NCI-H1417 treated with DMSO at 0.1 percent for 48 hours (cell line): ENCODE measurements at places on chromosomes 2 and 18.
A peak's percentile ranks its signal among the peaks of the same experiment; 100 is the strongest.

- no peak for DNase-seq
Measured at GRCh38 chr2:10490806-10491291, 42.7 kb upstream of the ODC1 start.

DNA sequence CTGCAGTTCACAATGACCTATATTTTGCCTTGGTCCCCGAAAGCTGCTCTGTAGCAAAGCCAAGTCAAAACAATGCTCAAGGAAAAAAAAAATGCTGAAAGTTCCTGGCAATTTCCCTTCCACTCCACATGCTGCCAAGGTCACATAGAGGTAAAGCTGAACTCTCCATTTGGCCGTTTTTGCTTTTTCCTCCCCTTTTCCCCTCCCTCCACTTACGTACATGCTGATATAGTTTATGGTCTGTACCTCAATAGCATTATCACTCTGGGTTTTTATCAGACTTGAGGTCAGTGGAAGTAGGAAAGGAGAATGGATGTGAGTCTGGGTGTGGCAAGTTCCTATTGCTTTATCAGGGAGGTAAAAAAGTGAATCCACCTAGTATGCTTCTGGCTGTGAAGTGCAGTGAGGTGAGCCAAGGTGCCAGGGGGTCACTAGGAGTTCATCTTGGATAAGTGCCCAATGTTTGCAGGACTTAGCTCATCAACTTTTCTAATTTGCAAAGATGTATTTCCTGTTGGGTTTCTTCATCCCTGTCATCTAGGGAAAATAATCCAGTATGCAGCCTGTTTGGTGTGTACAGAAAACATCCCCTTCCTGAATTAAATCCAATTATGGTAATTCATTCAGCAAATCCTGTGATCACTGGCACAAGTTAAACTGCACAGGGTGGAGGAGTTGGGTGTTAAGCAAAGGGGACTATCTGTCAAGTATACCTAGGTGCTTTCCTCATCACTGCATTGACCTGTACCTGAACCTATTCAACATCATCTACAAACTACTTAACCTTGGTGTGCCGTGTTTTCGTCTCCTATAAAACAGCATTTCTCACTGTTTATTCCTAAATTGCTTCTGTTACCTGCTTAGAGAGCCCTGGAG lies 124.3 kb upstream of the CYP26B1 start:
- no peak for DNase-seq

GRCh38 chr2:207952564-207953345 lies 72.6 kb downstream of the PLEKHM3 start:
- DNase-seq, result no peak

GRCh38 chr2:39448169-39448502 lies 11.1 kb upstream of the MAP4K3 start:
- DNase-seq, result no peak

DNA sequence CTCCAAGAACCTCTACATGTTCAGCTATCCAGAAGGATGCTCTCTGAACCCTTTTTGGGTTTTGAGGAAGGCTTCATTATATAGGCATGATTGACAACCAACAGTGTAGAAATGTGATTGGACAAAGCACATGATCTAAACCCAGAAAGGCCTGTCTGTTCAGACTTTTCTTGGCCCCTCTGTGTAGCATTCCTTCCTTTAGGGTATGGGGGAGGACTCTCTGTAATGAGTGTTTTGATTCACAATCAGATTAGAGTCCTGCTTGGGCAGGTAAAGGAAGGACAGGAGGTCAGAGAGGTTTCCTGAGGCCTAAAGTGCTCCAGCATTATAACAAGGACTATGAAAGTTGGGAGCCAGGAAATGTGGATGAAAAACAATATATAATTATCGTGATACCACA lies 13.6 kb downstream of the GULP1 start:
- no peak for DNase-seq

DNA sequence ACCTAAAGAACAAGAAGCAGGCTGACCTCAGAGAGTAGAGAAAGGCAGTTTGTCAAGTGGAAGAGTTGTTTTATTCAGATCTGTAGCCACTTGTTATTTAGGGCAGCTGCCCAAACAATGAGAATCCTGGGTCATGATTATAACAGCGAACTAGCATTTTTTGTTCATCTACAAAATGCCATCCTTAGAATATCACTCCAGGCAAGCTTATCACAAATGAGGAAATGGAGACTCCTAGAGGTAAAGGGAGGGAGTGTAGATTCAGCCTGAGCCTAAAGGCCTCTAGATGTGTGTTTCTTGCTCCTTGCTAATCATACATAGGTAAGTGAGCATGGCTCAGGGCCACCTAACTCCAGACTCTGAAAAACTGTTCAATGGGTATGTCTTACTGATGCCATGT lies 126.1 kb downstream of the HNMT start:
- DNase-seq, result peak; percentile 10

DNA sequence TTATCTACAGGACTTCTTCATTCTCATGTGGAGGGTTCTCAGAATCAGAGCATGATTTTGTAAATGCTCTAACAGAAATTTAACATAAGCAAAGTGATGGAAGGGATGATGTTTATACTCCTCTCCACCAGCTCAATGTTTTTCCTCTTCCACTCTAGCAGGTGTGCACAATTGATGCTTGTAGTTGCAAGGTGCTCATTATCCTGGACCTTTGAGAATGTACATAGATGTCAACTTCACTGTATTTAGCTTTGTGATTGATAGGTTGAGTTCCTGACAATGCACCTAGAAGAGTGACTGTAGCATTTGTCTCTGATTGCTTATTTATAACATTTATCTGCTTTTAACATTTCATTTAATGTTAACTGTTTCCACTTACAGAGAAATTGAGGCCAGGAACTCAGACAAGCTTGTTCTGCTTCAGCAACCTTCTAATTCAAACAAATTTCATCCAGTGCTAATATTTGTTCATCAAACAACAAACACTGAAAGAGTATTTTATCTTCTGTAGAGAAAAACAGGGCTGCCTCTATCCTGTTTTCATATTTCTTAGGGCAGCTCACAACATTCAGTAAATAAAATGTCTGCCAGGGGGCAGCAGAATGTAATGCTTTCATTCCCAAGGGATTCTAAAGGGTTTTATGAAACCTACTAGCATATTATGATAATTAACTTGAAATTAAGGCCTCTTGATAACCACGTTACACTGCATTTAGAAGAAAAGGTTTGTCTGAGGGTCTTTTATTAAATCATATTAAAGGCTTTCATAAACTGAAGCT lies 127.9 kb upstream of the NOL4 start:
- DNase-seq, result peak; percentile 98

DNA sequence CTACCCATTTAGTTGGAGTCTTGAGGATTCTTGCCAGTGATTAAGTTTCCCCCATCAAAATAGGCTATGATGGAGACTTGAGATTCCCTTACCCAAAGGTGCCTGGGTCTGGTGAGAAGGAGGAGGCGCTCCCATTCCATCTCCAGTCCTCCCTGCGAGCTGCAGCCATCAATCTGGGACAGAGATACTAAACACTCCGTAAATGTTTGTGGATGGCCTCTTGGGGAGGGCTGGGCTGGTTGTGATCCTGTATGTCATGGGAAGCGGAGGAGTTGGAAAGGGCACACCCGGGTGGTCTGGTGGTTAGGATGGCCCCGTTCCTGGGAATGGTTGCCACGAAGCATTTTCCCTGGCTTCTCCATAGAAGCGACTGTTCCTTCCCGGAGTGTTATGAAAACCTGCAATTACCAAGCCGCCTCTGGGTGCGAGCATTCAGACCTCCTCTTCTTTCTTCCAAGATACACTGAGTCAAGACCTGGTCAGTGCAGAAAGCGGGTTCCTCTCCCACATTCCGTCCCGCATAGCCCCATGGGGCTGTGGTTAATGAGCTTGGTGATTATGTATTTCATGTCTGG lies 196.9 kb downstream of the CTIF start:
- DNase-seq, result no peak

DNA sequence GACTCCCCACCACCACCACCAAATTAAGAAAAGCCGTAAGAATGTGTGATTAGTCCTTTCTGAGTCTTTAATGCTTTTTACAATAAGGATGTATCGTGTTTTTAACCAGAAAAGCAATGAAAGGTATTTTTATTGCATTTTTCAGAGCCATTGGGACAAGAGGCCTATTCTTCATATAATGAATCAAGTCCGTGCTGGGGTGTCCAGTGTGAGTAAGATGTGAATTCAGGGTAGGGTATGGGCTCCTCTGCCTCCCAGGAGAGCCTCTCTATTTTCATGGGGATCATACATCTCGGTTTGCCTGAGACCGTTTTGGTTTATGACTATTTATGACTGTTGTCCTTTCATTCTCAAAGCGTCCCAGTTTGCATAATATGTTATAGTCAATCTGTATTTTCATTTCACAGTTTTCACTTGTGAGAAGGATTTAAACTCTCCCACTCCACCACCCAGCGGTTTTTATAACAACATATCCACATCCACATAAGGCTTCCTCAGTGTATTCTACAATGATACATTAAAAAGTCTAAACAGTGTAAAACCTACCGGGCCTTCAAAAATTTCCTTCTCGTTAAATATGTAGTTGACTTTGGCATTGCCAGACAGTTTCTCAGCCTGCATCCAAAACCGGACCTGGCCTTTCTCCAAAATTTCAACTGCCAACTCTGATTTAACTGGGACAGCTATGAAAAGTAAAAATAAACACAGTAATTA lies 80.8 kb upstream of the LPIN2 start:
- peak; percentile 32 for DNase-seq

- DNase-seq, result no peak
Measured at GRCh38 chr2:231655894-231656293, 52.4 kb upstream of the PTMA start.

- DNase-seq, result no peak
Measured at GRCh38 chr2:217459680-217460405, 543.0 kb downstream of the TNS1 start.

DNA sequence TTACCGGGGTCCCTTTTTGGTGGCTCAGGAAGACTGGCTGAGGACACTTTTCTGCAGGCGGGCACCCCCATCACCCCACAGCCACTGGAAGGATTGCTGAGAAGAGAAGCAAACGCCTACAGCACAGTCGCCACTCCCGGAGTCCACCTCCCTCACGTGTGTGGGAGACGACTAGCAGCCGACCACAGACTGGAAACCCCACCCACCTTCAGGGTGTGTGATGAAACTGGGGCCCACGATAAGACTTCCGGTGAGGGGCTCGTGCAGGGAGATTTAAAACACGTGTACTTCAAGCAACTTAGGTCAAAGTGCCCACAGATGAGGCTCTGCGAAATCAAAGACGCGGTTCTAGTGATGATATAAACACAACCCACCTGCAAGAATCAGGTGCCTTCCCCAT lies 26.3 kb downstream of the MBP start:
- no peak for DNase-seq

DNA sequence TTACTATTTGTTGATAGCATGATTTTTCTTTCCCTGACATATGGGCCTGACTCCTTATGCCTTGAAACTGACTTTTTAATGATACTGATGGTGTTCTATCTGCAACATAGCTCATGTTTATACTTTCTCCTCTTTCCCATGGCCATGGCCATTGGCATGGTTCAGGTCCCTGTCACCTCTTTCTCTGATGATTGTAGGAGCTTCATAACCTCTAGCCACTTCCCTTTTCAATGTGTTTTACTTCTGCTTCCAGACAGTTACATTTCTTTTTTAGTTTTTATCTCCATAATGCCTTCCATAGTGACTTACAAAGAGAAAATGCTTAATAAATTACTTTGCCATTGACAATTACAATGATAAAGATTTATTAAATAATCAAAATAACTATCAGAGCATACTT lies 177.9 kb upstream of the SETBP1 start:
- DNase-seq, result no peak

GRCh38 chr18:80227472-80227871 lies 19.8 kb downstream of the PARD6G start:
- no peak for DNase-seq

DNA sequence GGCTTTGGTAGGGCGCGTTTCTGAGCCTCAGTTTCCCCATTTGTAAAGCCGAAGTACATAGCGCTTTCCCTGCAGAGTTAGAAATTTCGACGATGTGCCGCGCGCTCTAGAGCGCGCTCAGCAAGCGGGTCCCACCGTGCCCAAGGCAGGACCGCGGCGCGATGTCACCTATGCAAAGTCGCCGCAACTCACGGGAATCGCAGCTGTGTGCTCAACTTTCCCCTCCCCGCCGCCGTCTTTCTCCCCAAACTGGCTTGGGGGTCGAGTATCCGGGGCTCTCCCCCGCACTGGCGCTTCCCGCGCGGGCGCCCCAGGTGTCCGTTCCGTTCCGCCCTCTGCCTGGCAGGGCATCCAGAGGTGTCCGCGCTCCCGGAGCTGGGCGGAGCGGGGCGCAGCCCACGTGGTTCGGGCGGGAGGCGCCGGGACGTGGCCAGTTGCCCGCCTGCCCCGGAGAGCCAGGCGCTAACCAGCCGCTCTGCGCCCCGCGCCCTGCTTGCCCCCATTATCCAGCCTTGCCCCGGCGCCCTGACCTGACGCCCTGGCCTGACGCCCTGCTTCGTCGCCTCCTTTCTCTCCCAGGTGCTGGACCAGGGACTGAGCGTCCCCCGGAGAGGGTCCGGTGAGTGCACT lies at the start of gene MLPH:
TSS of gene MLPH (plus strand) at position 433 of the 630 bp plus-strand sequence. CDS start 6,176 bp downstream, outside the sequence.
- no peak for DNase-seq

DNA sequence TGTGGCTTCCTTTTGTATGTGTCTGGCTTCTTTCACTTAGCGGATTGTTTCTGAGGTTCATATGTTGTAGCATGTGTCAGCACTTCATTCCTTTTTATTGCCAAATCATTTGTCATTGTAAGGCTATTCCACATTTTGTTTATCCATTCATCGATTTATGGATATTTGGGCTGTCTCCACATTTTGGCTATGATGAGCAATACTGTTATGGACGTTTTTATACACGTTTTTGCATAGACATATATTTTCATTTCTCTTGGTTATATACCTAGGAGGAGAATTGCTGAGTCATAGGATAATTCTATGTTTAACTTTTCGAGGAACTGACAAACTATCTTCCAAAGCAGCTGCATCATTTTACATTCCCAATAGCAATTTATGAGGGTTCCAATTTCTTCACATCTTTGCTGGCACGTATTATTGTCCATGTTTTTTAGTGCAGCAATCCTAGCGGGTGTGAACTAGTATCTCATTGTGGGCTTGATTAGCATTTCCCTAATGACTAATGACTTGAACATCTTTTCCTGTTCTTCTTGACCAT lies 48.1 kb upstream of the TBC1D8 start:
- DNase-seq, result no peak

DNA sequence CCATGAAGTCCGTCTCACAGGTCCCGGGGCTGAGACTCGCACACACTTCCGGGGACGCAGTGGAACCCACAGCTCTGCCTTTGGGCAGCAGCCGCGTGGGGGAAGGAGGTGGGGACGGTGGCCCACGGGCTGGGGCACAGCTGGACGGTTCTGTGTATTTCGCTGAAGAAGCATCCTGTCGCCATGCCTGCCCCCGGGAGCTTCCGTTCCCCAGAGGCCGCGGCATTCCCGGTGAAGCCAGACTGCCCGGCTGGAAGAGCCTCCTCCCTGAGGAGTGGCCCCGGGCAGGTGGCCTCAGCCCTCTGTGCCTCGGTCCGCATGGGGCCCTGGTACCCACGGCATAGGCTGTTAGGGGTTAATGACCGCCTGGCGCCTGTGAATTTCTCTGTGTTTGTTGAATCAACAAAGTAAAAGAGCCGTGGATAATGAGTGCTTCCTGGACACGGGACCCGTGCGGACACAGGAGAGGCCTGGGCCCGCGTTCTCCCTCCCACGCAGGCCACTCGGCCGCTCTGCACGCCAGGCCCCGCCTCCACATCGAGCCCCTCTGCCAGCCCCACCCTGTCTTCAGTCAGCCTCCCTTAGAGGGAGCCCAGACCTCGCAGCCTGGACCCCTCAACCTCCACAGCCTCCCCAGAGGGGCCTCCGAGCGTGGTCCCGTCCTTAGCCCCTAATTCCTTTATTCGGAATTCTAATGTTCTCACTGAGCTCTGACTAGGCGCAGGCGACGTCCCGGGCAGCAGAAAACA lies 51.0 kb downstream of the KCNG2 start:
- no peak for DNase-seq

- no peak for DNase-seq
Measured at GRCh38 chr18:46642561-46642960, 14.5 kb downstream of the LOXHD1 start.
